ENCODE measurements at places on chromosomes 7 and 10.

DNA sequence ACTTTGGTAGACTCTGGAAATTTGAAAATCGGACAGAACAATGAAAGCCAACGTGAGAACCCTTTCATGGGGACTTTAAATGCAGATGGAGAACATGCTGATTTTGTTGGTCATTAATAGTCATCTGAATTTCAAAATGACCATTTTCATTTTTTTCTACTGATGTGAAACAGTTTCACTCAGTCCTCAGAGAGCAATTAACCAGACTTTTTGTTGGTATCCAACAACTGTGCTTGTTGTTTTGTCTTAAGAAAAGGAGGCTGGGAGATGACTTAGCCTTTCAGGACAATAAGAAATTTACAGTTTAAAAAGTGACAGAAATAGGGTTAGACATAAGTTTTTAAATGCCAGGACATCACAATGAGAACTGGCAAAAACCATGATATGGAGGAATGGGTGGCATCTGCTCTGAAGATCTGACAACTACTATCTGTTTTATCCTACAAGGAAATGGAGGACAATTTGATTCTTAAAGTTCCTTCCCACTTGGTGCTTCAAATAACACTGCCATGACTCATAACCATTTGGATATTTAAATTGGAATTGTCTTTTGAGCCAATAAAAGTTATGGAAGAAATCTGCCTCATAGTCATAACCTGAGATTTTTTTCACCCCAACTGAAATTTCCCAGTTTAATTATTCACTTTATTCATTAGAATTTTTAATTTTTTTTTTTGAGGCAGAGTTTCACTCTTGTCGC, 87.2 kb upstream of the HPS1 start:
- DNase-seq, result no peak

DNA sequence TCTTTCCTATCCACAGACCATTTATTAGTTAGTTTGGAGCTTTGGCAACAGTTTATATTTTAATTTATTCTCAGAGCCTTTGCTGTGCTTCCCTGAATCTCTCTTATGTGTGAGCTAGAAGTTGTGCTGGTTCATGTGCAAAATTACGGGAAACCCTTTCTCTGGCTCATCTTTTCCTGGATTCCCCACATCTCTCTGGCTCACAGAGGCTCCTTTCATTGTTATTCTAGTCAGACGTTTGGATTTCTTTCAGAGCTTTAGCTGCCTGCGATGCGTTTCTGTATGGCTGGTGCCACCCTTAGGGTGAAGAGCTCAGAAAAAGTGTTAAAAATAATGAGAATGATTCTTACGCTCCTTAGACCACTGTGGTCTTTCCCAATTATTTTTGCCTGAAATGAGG, 53.3 kb downstream of the TPST1 start:
- no peak for DNase-seq

DNA sequence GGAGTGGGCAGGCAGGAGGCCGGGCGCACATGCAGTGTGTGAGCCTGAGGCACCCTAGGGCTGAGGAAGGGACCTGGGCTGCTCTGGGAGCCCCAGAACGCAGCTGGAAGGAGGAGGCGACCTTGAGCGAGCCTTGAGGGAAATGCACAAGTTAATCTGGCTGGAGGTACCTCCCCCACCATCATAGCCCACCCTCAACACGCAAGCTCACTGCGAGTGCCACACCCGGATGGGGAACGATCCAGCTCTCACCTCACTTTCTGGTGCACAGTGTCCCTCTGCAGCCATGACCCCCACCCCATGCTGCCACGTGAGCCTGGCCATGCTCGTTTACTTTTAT, 162.4 kb upstream of the PPP2R2D start:
- no peak for DNase-seq

GRCh38 chr10:105112862-105113261, 471.8 kb downstream of the SORCS3 start:
- DNase-seq, result no peak

DNA sequence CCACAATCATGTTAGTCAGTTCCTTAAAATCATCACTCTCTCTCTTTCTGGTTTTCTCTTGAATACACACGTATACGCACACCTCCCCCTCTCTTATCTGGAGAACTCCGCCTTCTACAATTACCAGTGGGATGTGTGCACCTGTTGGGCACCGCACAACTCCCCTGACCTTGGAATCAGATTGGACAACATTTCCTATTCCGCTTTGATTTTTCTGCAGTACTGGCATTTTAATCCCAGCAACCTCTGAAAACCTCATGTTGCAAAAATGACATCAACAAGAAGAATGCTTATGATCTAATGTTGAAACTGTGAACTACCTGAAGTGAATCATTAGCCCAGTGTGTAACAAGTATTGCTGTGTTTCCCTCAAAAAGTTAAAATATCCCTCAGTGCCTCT, 109.6 kb downstream of the KIAA1217 start:
- DNase-seq, result no peak

GRCh38 chr10:110679486-110680272, 35.5 kb downstream of the RBM20 start:
- DNase-seq, result no peak

DNA sequence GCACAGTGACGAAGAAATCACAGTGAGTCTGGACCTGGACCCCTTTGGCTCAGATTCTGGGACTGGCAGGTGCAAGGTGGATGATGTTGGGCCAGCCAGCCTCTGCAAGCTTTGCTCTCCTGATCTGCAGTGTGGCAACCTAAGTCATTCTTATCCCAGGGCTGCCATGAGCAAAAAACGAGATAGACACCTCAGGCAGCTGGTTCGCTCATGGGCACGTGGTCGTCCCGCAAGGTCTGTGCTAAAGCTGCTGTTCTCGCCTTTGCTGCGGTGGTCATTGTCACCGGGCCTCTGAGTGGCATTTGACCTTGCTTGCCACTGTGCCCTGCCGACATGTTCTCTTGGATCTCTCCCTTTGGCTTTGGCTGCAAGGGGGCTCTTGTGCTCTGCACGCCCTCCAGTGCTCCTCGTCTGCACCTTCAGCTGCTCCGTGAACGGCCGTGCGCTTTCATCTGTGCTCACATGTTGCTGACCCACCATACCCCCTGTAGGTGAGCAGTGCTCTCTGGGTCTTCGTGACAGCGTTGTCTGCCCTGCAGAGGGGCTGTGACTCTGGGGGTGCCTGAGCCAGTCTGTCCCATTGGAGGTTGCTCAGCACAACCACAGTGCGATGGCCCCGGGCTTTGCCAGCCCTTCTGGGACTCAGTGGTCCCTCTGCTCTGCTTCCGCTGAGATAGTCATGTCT, 317.0 kb downstream of the GLRX3 start:
- no peak for DNase-seq

DNA sequence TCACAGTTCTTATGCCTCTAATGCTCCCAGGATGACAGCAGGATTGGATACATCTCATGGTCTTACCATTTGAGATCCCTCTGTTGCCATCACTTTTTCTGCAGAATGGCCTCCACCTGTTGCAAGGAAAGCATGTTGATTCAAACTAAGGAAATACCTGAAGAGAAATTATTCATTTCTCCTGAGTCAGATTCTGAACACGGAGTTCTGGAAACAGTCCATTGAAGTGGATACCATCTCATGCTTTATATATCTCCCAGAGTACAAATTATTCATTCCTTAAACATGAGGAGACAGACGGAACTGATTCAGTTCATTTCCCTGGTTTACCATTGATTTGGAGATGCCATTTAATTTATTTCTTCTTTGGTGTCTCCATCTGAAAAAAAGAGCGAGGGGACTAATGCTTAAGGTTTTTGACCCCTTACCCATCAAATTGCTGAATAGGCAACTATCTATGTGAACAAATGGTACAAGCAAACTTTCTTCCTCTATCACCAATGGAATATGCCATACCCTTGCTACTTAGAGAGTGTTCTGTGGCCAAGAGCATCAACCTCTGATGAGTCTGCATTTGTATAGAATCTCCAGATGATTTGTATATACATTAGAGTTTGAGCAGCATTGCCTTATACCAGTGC, 305.0 kb upstream of the LRGUK start:
- DNase-seq, result no peak

- DNase-seq, result no peak
Observed at GRCh38 chr10:5512331-5512730, 12.4 kb upstream of the CALML3 start.

- DNase-seq, result no peak
Observed at GRCh38 chr7:51459809-51460208, 143.2 kb upstream of the COBL start.

DNA sequence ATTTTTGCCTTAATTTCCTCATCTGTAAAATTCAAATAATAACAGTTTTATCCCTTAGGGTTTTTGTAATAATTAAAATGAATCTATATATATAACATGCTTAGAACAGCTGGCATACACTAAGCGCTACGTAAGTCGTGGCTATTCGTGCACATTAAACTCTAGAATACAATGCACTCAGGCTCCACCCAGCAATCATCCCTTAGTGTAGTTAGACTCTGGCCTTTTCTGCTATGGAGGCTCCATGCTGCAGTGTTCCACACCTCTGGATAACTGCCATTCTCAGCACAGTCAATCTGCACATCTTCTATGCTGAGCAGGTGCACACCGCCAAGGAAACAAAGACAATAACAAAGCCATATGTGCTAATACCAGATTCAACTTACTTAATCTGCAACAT, 92.9 kb downstream of the IPMK start:
- no peak for DNase-seq

GRCh38 chr7:29953726-29954347, 35.8 kb downstream of the SCRN1 start:
- no peak for DNase-seq

GRCh38 chr7:73703757-73704639, 15.5 kb downstream of the STX1A start:
- DNase-seq, result no peak

- DNase-seq, result peak; percentile 100
Observed at GRCh38 chr10:75358835-75359421, 42.6 kb downstream of the ZNF503 start.

DNA sequence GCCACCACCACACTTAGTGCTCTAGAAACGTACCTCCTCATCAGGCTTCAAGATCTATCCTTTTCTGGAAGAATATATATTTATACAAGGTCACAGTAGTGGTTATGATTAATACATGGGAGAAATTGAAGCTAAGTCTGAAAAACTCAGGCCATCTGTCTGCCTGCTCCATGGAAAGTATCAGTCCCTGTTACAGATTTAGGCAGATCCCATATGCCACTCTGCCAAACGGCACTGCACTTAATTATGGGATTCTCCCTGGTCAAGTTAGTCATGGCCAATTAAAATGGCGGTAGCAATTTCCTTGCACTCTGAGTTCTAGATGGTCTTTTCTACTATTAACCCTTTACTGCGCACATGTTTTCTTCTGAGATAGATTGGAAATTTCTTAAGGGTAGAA, 740.0 kb downstream of the SUGCT start:
- DNase-seq, result no peak

GRCh38 chr10:2938869-2939268, 128.5 kb upstream of the PFKP start:
- DNase-seq, result no peak

DNA sequence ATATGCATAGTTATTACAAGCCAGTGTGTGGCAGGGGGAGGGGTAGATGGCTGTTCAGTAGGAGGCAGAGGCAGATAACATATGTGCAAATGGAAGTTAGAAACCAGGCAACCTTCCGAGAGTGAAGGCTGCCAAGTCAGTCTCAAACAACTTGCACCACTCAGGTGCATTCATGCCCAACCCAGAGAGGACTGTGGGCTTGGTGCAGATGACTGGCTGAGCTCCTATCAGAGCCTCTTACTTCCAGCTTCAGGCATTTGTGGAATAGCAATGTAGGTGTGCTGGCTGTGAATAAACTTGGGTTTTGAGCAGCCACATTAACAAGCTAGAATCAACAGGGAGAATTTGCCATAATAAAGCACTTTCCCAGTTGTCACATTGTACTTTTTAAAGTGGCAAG, 789.8 kb downstream of the PHTF2 start:
- no peak for DNase-seq

DNA sequence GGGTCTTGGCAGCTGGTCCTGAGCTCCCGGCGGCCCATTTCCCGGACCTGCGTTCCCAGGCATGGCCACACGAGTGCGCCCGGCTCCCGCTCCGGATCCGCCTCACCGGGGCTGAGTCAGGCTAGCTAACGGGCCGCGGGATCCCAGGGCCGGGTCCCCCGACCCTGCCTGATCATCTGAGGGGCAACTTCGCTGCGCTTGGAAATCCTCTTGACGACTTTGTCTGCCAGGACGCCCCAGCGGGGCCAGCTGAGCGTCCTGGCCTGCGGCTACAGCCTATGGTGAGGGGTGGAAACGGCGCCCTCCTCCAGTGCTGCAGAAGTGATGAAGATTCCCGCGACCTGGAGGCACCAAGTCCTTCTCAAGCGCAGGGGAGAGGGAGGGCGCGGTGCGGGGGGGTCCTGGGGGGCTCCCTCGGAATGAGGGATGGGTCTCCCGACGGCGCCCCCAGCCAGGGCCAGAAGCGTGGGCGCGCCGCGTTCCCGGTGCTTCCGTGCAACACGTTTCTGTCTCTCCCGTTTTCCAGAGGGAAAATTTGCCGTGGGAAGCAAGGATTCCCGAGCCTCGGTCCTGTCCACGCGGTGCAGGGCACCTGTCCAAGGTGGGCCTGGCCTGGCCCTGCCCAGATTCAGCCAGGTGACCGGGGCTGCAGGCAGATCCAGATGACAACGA, 212.4 kb downstream of the CCSER2 start:
- DNase-seq, result no peak

- DNase-seq, result no peak
Observed at GRCh38 chr7:39421251-39421650, 145.0 kb upstream of the YAE1 start.

GRCh38 chr7:10767771-10768170, 205.9 kb upstream of the PHF14 start:
- no peak for DNase-seq

DNA sequence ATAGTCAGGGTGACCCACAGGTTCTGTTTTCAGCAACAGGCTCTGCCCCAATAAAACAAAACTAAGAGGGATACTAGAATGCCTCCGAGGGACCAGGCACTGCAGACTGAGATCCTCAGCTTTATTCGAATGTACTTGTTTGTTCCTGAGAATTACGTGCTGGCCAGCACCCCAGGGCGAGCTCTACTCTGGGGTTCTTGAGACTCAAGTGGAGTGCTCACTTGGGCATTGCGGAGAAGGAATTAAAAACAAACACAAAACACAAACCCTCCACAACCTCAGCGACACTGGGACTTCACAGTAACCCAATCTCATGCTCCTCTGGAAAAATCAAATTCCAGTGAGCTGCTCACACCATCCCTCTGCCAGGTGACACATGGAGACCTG, 250.7 kb downstream of the TNS3 start:
- no peak for DNase-seq

DNA sequence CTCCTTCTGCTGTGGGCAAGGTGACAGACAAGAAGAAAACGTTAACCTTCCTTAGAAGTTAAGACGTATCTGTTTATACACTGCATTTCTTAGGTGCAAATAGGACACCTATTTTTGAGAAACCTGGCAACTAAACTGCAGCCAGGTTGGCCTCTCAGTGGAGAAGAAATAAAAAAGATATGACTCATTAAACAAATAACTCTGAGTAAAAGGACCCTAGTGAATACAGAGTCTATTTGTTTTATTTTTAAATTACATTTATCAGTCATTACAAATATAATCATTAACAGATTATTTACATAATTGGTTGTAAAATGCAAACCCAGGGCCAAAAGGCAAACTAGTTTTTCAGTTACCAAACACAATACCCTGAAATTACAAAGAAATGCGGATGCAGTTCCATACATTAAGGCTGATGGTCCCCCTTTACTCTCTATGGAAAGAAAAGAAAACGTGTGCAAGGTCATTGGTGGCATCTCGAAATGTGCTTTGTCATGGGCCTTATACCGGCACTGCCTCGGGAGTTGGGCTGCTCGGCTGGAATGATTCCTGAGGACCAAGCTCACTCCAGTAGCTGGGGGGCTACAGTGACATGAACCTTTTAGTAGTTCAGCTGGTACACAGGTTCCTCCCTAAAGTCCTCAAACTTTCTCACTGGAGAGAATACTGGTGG, 38.4 kb downstream of the ADRB1 start:
- DNase-seq, result no peak

Data from SIG-M5 (cell line).